ENCODE measurements at places on chromosomes 3 and 15.

GRCh38 chr3:128478576-128479506, 12.2 kb upstream of the DNAJB8 start:
- no peak for DNase-seq

DNA sequence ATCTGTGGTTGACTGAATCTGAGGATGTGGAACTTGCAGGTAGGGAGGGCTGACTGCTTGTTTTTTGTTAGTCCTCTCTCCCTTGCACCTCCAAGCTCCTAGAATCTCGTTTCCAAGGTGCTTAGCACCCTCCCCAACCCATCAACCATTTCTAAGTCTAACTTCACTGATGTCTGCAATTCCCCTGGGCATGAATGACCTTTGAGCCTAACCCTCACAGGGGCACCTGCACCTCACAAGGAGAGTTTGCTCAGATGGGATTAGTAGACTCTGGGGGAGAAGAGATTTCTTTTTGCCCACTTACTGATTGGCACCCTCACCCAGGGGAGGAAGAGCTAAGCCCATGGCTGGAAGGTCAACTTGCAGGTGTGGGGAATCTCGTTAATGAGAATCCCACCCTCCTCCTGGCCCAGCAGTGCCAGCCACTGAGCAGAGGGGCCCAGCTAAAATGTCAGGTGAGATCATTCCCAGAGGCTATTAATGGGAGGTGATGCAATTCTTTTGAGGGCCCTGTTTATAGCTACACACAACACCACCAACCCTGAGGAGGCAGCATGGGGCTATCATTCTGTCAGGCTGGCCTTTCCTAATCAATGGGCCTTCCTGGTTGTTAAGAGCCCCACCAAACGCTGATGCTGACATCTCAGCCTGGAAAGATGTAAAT, 81.6 kb upstream of the HERC1 start:
- no peak for DNase-seq

- no peak for DNase-seq
Observed at GRCh38 chr3:4754180-4755086, 224.8 kb upstream of the BHLHE40 start.

- no peak for DNase-seq
Observed at GRCh38 chr15:69557020-69557706, 104.5 kb downstream of the RPLP1 start.

GRCh38 chr3:141710888-141711616, 27.0 kb upstream of the RNF7 start:
- DNase-seq, result no peak

DNA sequence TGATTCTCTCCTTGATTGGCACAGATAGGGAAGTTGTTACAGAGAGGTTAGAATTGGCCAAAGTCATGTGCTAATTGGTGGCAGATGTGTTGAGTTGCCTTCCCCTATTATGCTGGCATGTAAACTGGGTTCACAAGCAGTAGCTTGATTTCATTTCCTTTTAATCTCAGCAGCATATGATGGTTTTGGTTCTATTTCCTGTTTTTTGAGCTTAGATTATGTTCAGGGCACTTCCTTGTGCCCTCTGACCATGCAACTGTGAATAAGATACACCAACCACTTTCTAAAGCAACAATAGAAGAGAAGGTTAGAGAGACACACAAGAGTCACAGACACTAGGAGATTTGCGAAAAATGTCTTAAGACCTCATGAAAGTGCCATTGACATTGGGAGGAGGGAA, 16.5 kb downstream of the HPS3 start:
- DNase-seq, result peak; percentile 39

DNA sequence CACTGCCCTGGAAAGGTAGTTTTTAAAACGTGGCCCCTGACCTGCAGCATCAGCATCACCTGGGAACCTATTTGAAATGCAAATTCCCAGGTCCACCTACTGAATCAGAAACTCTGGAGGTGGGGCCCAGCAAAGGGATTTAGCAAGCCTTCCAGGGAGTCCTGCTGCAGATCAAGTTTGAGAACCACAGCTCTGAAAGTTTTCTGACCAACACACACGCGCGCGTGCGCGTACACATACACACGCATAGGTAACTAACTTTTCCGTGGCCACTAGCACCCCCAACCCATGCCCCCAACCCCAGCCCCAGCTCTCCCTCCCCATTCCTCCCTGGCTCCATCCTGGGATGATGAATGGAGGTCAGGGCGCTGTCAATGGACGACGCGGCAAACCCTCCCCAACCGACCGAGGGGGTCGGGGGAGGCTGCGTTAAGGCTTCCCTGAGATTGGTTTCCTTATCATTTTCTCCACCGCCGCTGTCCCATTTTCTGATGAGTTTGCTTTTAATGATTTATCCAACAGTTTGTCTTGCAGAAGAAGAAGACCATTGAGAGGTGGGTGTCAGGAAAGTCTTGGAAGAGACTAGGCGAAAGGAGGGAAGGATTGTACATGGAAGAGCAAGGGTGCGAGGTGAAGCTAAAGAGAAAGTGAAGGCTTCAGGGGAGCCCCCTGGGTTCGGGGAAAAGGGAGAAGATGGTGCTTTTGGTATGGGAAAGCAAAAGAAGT, 590 bp upstream of the BOC start:
- DNase-seq, result no peak
